ENCODE measurements at places on chromosomes 7 and 10.

- DNase-seq, result no peak
These were observed 18.4 kb downstream of the RBM48 start for GRCh38 chr7:92546856-92547497.

DNA sequence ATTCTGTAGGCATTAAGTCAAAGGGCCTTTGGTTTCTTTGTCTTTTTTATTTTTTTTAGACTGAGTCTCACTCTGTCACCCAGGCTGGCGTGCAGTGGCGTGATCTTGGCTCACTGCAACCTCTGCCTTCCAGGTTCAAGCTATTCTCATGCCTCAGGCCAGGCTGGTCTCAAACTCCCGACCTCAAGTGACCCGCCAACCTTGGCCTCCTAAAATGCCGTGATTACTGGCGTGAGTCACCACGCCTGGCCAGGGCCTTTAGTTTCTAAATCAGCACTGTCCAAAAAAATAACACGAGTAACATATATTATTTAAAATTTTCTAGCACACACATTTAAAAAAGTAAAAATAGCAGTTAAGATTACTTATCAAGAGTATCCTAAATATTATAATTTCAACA is 11.1 kb upstream of the ACSL5 start:
- no peak for DNase-seq

GRCh38 chr7:28595801-28596200 is 183.5 kb downstream of the CREB5 start:
- no peak for DNase-seq

DNA sequence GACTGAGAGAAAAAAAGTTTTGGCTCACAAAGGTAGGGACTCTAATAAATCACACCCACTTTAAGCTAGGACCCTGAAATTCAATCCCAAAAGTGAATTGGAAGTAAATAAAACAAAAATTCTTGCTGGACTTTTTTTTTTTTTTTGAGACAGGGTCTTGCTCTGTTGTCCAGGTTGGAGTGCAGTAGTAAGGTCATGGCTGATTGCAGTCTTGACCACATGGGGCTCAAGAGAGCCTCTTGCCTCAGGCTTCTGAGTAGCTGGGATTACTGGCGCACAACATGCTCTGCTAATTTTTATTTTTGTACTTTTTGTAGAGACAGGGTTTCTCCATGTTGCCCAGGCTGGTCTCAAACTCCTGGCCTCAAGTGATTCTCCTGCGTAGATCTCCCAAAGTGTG is 5.0 kb upstream of the LUC7L2 start:
- no peak for DNase-seq

GRCh38 chr10:5468262-5469106 is 30.9 kb downstream of the CALML5 start:
- DNase-seq, result no peak

GRCh38 chr7:131281266-131282048 is 46.2 kb upstream of the MKLN1 start:
- DNase-seq, result no peak

DNA sequence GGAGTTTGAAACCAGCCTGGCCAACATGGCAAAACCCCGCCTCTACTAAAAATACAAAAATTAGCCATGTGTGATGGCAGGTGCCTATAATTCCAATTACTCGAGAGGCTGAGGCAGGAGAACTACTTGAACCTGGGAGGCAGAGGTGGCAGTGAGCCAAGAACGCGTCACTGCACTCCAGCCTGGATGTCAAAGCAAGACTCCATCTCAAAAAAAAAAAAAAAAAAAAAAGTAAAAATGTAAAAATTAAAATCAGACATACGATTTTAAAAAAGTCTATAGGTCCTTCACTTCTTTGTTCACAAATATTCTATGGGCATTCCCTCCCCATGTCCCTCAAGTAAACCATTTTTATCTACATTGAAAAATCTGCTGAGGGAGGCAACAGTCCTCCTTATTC is 34.9 kb upstream of the TLL2 start:
- DNase-seq, result no peak

DNA sequence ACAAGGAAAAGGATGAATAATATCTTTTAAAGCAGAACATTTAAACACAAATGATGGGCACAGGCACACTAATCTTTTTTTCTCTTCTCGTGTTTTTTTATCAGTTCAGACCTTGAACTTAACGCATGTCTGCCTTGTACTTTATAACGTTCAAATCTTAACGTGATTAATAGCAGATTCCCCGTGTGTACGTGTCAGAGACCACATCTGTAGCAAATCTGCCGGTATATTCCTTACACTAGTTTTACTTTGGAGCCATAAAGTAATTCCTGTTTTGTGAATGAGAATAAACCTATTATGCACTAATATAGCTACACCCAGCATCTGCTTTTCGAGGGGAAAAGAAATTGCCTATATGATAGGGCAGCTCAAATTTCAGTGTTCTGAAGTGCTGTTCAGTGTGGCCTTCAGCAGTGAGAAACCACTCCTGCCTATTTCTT is 166.0 kb upstream of the TCF7L2 start:
- DNase-seq, result no peak

GRCh38 chr7:52325237-52325636 is 710.2 kb upstream of the POM121L12 start:
- no peak for DNase-seq

DNA sequence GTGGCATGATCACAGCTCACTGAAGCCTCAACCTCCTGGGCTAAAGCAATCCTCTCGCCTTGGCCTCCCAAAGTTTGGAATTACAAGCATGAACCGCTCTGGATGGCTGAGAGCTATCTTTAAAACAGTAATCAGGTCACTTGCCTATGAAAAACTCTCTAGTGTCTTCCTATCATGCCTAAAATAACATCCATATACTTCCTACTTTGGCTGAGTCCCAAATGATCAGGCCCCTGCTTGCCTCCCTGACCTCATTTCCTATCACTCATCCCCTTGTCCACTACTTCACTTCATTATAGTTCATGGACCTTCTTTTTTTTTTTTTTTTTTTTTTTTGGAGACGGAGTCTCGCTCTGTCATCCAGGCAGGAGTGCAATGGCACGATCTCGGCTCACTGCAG is 28.0 kb downstream of the SEPTIN7 start:
- DNase-seq, result no peak

GRCh38 chr10:69847458-69847857 is 45.8 kb downstream of the COL13A1 start:
- no peak for DNase-seq

DNA sequence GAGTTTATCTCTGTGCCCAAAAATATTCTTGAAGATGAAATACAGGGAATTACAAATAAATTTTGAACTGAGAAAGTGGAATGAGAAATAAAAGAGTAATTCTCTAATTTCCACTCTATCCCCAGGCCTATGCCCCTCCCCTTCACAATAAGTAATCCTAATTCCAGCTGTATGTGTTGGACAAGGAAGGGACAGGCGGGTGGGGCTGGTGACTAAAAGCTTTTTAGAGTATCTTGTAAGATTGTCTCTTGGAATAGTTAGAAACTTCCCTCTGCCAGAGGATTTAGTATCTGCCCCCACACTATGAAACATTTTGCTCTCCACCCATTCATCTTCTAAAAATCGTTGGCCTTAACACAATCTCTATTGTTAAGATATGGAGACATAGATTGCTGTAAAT is 199.2 kb downstream of the MBL2 start:
- DNase-seq, result no peak

DNA sequence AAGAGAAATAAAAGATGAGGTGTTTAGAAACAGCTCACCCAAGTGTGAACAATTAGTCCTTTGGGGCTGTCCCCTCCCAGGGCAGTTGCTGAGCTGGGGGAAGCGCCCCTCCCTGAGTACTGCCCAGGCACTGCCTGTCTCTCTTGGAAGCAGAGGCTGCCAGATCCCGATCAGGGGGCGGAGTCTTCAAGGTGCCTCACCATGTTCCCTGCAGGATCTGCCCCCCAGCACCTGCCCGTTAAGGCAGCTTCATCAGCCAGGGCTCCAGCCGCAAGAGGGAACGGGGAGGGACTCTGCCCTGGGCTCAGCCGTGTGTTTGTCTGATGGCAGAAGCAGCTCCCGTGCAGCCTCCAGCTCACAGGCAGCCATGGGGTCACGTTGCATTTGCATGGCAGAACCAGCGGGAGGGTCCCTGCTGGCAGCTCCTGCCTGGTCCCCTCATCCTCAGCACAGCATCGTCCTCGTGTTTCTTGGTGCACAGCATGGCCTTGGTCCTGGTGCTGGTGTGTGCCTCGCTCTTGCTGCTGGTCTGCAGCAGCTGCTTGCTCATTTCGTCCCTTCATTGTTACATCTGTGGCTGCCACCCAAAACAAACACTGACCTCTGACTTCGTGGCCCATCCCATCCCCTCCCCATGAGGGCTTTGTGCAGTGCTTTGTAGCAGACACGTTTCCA is 10.7 kb upstream of the DPYSL4 start:
- DNase-seq, result no peak

DNA sequence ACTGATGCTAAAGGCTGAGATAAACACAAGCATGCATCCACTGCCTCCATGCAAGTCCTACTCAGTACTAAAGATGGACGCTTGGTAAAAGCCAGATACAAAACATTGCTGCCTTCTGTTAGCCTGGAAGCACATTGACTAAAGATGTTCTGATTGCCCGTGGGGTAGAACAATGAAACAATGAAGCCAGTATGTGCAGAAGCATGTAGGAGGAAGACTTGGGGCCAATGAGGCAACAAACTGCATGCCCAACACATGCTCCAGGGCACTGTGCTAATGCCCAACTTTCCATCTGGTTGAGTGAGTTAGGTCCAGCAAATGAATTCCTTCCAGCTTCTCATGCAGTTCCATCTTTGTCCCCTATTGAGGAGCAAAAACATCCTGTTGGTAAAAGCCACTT is 1245.5 kb downstream of the GATA3 start:
- no peak for DNase-seq

DNA sequence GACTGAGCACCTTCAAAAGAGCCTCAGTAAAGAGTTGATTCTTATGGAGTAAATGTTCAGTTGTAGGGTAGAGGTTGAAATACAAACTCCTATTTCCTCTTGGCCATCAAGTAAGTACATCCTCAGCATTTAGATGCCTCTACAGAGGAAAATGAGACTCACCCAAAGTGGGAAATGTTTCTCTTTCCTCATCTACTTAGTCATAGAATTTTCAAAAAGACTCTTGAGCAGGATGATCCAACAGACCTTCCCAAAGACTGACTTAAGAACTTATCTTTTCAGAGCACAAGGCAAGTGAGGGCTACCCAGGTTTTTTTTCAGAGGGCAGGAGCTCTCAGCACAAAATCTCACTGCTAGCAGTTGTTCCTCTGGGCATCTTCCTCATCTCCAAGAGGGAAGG is 449.1 kb downstream of the KCNMA1 start:
- DNase-seq, result no peak

GRCh38 chr10:132507956-132508490 is 29.6 kb upstream of the INPP5A start:
- DNase-seq, result no peak

- DNase-seq, result no peak
These were observed 9.8 kb downstream of the MTG1 start for GRCh38 chr10:133403784-133404183.

- DNase-seq, result no peak
These were observed 38.5 kb downstream of the ZNF438 start for GRCh38 chr10:30993155-30993554.

DNA sequence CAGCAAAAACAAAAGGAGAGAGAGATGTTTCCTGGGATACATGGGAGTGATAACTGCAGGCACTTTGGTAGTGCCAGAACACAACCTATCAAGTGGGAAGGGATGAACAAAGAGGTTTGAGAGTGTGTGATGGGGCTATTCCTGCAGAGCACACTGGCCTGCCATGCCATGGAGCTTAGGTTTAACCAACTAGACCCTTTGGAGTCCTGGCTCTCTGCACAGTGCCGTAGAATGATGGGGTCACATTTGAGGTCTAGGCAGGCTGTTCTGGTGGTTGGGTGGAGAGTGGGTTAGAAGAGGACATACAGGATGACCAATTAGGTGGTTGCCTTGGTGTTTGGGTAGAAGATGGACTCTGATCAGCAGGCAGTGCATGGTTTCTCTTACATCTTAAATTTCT is 101.9 kb upstream of the HABP2 start:
- no peak for DNase-seq
